ENCODE measurements at places on chromosomes 16 and 17.

DNA sequence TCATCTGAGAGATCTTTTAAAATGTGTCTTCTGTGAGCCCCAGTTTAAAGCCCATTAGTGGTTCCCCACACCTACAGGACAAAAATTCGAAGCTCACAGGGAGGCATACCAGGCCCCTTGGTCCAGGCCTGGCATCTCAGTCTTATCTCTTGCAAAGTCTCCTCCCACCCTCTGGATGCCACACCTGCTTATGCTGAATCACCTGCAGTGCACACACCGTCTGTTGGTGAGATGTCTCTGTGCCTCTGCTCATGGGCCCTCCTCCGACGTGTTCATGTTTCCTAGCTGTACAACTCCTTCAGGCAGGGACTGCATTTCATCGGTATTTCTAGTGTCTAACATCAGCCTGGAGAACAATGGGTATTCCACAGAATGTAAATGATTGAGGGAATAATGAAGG lies 41.6 kb downstream of the RNF157 start:
- no peak for DNase-seq

DNA sequence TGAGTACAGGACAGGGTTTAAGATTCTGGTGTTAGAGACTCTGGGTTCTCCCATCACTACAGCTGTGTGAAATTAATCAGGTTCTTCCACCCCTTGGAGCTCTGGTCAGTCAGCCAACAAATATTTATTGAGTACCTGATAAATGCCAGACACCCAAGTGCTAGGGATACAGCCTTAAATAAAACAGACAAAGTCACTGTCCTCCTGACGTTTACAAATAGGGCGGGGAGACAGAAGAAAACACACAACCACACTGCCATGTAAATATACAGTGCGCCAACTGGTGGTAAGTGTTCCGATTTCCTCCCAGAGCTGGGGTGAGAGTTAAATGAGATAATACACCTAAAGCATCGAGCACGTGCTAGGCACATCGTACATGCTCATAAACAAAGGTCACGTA lies 121.0 kb downstream of the COPRS start:
- no peak for DNase-seq

- DNase-seq = no peak
These were observed 78.6 kb downstream of the YPEL2 start for GRCh38 chr17:59410049-59410437.

GRCh38 chr16:82129881-82130280 lies 40.1 kb downstream of the MPHOSPH6 start:
- no peak for DNase-seq

DNA sequence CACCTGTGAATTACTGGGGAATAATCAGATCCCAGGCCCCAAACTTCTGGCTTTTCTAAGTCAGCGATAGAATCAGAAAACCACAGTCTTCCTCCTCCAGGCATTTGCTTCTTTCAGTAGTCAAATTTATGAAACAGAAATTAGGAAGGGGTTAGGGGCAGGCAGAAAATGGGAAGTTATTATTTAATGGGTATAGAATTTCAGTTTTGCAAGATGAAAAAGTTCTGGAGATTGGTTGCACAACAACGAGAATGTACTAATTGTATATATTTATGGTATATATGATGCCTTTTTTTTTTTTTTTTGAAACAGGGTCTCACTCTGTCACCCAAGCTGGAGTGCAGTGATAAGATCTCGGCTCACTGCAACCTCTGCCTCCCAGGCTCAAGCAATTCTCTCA lies 23.5 kb downstream of the ORC6 start:
- DNase-seq = no peak

GRCh38 chr16:88920618-88921590 lies 54.4 kb upstream of the PABPN1L start:
- DNase-seq = peak; percentile 5

- DNase-seq = no peak
These were observed 12.4 kb downstream of the ZFPM1 start for GRCh38 chr16:88465387-88465983.

DNA sequence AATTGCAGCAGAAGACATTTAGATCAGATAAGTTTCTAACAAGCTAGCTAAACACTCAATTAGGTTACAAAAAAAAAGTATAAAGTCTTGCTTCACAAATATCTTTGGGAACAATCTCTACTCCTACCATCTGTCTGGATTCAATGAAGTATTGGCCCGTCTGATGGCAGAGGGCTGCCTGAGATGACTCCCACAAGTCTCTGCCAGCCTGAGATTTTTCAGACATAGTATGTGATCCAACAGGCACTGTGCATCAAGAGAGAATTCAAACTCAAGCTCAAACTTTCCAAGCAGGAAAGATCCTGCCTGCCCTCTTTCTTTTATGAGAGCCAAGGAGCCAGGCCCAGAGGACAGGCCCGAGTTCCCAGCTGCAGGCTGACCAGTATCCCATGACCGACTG lies 22.6 kb downstream of the SLC39A11 start:
- no peak for DNase-seq

DNA sequence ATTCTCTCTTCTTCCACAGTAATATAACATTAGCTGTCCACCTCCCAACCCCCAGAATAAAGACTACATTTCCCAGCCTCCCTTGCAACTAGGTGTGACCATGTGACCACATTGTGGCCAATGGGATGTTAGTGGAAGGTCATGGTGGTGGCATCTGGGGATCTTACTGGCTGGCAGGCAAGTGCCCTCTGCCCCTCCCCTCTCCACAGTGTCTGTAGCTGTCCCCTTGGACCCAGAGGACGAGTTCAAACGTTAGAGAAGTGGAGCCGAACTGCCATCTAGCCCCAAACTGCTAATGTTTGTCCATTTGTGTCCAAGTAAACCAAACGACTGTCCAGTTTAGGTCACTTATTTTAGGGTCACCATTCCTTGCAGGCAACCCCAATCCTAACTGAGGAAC lies 26.6 kb upstream of the KCNG4 start:
- no peak for DNase-seq

- peak; percentile 13 for DNase-seq
These were observed 55.3 kb downstream of the TUBD1 start for GRCh38 chr17:59837308-59838051.
